ENCODE measurements at places on chromosomes 7 and 10.

DNA sequence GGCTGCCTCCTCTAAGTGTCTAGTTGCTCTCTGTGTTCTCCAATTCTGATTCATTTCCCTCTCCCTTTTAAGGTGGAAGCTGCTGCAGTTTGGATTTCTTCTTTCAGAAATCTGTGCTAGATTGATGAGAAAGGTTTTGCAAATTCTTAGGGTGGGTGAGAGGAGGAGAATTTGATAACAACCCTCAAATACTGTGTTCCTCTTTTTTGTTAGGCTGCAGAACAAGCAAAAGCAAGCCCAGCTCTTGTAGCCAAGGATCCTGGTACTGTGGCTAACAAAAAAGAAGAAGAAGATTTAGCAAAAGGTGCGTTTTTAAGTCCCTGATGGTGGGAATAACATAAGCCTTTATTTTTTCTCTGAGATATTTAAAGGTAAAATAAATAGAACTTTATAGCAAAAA is 49.1 kb downstream of the STAM start:
- DNase-seq = no peak

DNA sequence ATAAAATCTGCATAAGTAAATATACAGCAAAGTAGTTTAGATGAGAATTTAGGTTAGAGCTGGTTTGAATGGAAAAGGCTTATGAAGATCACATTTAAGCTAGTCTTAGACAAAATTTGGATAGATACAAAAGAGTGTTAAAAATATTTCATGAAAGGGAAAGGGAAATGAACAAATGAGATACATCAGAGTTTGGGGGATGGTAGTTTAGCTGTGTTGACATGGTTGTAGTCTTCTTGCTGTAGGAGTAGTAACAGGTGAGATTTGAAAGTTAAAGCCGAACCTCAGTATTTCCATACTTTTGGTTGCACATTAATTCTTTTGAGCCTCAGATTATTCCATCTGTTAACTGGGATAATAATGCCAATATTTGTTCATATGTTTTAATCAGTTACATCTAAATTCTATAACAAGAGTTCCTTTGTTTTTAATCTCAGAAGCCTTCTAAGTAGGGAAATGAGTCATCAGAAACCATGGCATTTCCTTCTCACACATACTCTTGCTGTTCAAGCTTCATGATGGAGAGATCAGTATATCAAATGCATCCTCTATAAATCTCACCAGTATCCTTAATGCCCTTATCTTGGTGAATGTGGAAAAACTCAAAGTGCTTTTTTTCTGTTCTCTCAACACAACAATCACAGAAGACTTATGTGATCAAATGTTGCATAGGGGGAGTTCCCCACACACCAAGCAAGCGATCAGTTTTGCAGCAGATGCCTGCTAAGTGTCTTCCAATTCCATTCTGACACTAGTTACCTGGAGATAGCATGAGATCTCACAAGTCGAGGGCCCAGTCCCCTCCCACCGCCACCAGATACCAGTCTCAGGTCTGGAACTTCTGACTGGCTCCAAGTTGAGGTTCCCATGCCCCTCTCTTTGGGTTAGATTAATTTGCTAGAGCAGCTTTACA is 84.7 kb downstream of the MAPK8 start:
- DNase-seq = no peak

DNA sequence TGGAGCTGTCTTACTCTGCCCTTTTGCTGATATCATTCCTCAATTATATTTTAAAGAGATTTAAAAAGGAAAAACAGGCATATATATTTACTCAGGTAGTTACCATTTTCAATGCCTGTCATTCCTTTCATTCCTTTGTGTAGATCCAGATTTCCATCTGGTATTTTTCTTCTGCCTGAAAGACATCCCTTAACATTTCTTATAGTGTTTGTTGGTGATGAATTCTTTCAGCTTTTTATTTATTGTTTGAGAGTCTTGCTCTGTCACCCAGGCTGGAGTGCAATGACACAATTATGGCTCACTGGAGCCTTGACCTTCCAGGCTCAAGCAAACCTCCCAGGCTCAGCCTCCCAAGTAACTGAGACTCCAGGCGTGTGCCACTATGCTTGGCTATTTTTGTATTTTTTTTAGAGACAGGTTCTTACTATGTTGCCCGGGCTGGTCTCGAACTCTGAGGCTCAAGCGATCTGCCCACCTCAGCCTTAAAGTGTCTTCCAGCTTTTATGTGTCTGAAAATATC is 5.6 kb upstream of the POM121 start:
- DNase-seq = no peak

GRCh38 chr7:69476416-69476815 is 121.9 kb upstream of the AUTS2 start:
- DNase-seq = no peak

- DNase-seq = no peak
Observed at GRCh38 chr7:157124690-157125089, 14.0 kb upstream of the UBE3C start.

GRCh38 chr7:42950417-42950816 is 18.2 kb downstream of the MRPL32 start:
- no peak for DNase-seq

GRCh38 chr10:95121904-95122303 is 52.6 kb upstream of the CYP2C8 start:
- no peak for DNase-seq

DNA sequence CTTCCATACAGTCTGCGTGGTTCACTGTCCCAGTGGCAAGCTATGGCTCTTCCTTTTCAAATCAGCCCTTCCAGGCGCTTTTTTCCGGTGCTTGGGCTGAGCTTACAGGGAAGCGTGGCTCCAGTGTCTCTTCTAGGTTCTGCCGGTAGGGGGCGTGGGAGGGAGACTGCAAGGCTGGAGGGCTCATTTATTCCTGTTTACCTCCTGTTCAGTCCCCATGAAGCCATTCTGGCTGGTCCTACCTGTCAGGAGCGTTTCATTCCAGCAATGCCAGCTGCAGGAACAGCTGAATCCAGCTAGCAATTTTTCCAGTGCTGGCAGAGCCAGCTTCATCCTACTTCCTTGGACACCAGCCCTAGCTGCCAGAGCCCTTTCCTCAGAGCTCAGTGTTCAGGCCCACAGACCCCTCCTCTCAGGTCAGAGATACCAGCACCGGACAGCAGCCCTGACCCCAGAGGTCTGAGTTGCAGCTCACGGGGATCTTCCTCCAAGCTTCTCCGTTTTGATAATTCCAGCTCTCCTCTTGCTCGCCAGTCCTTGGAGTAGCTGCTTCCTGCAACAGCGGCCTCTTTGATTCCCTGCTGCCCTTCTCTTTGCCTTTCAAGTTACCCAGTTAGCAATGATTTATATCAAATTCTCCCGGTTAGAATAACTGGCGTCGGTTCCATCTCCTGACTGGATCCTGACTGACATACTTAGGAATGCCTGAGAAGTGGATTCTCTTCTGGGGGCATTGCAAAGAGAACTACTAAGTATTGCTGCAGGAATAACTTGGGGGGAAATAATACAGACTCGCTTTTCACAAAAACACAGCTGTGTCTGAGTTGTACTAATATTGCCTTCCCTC is 129.8 kb downstream of the FRMD4A start:
- peak; percentile 85 for DNase-seq

- DNase-seq = peak; percentile 33
Observed at GRCh38 chr7:43294080-43294630, 181.7 kb downstream of the HECW1 start.

GRCh38 chr7:123502201-123502600 is 32.2 kb downstream of the IQUB start:
- peak; percentile 16 for DNase-seq

DNA sequence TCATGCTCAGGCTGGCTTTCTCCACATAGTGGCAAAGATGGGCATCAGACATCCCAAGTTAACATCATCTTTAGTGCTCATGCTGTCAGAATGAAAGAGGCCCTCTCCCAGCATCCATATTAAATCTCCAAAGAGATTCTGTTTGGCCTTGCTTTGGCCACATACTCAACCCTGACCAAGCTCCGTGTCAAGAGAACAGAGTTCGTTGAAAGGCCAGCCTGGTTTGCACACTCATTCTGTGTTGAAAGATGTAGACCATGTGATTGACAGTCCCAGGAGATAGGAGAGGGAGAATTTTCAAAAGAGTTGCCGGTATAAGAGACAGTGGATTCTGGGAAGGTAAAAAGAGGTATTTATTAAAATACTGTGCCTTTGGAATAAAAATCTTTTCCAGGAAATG is 19.7 kb downstream of the MET start:
- no peak for DNase-seq

- DNase-seq = no peak
Observed at GRCh38 chr7:100396421-100396982, 23.2 kb downstream of the PILRA start.

DNA sequence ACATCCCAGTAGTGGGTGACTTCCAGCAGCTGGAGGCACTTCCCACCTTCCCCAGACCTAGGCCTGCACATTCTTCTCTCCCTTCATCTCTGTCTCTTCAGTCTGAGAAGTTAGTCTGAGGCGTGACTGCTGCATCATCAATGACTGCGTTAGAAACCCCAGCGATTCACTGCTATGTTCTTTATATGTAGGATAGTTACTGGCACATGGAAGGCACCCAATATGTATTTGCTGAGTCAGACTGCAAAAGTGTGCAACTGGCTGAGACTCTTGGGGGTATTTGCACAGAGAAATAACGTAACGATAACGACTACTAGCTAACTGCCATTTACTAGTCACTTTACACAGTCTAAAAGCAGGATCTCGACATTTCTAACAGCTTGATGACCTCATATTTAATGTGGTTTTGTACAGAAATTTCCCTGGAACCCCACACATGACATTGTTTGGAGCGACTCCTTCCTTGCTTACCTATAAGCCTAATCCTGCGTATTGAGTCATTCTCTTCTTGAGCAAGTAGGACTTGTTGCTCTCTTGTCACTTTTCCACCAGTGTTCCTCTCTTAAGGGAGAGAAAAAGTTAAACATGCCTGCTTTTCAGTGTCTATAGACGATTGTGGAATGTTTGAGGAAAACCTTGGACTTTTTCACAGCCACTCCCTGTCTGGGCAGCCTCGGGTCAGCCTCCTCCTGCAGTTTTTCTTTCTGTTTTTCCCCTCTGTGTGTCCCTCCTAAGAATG is 45.5 kb downstream of the THNSL1 start:
- no peak for DNase-seq

GRCh38 chr7:38310591-38311101 is 37.2 kb upstream of the TARP start:
- no peak for DNase-seq

- DNase-seq = no peak
Observed at GRCh38 chr7:106463851-106464611, 179.2 kb upstream of the NAMPT start.

- no peak for DNase-seq
Observed at GRCh38 chr7:13532028-13532753, 457.3 kb downstream of the ETV1 start.

- DNase-seq = peak; percentile 32
Observed at GRCh38 chr7:81155654-81156373, 237.0 kb upstream of the SEMA3C start.

All from GM23338 (cell line).